Germinal center (tissue), 1 donor: ENCODE measurements at places on chromosomes 4 and X.

GRCh38 chr4:1550122-1551070 is 133.7 kb downstream of the FAM53A start:
- DNase-seq = no peak

DNA sequence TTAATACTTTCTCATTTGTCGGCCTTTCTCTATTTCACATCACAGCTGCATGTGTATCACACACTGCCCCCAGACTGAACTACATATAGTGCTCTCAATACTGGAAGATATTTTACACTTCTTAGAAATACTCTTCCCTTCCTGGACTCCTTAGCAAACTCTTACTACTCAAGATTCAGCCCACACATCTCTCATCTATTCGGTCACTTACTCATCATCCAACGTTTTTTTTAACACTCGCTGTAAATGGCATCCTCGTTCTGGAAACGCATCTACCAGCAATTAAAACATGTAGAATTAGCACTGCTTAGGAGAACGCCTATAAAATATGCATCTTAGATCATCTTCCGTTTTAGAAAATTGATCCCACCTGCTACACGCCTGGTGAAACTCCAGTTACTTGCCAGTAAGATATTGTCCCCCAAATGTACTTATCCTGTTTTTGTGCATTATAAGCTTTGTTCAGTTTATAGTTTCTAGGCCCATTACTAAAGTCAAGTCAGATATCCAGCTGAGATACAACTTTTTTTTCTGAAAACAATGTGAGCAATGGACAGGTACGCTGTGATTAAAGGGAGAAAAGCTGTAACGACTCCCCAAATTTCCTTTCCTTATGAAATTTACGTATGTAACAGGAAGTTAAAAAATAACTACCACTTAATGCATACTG is 1.0 kb downstream of the LRP2BP start:
- DNase-seq = no peak

DNA sequence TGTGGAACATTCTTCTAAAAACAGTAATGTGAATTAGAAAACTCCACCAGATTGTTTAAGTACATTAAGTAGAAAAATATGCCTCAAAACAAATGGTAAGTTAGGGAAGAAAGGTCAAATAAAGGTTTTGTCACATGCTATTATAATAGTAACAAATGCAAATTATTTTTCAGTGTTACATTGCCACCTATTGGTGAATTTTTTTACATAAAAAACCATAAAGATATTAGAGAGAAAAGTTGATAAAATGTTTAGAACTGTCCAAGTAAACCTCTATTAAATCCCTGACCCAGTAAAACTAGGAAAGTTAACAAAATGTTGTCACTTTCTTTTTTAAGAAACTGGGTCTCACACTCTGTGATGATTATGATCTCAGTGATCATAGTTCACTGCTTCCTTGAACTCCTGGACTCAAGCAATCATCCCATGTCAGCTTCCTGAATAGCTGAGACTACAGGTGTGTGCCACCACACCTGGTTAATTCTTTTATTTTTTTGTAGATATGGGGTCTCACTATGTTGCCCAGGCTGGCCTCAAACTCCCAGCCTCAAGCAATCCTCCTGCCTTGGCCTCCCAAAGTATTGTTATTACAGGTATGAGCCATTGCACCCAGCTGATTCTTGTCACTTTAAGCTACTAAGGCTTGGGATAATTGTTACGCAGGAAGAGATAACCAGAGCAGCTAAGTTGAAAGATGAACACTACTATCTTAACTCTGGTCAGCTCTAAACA is 157.6 kb downstream of the ATRX start:
- no peak for DNase-seq

DNA sequence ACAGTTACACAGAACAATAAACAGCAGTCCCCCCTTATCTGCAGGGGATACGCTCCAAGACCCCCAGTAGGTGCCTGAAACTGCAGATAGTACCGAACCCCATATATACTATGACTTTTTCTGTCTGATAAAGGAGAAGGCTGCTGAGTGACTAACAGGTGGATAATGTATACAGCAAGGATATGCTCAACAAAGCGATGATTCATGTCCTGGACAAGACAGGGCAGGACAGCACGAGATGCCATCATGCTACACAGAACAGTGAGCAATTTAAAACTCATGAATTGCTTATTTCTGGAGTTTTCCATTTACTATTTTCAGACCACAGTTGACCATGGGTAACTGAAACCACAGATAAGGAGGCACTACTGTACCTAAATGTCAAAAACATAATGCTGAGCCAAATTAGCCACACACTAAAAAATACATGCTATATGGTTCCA is 76.1 kb downstream of the MANBA start:
- no peak for DNase-seq

GRCh38 chr4:173343832-173344397 is 9.8 kb upstream of the HMGB2 start:
- DNase-seq = no peak

- no peak for DNase-seq
These were observed 41.5 kb downstream of the DTHD1 start for GRCh38 chr4:36322921-36323354.

- no peak for DNase-seq
These were observed 76.1 kb downstream of the ARHGAP6 start for GRCh38 chrX:11589641-11590040.

GRCh38 chr4:181956512-181956911 is 286.7 kb upstream of the TENM3 start:
- DNase-seq = no peak

- DNase-seq = no peak
These were observed 55.8 kb downstream of the MBNL3 start for GRCh38 chrX:132433001-132433400.
